ENCODE measurements at places on chromosomes 11 and 22.

GRCh38 chr11:61018059-61018458 lies 46.6 kb downstream of the CD6 start:
- no peak for DNase-seq

GRCh38 chr22:44847380-44847779 lies 95.0 kb downstream of the ARHGAP8 start:
- DNase-seq: no peak

DNA sequence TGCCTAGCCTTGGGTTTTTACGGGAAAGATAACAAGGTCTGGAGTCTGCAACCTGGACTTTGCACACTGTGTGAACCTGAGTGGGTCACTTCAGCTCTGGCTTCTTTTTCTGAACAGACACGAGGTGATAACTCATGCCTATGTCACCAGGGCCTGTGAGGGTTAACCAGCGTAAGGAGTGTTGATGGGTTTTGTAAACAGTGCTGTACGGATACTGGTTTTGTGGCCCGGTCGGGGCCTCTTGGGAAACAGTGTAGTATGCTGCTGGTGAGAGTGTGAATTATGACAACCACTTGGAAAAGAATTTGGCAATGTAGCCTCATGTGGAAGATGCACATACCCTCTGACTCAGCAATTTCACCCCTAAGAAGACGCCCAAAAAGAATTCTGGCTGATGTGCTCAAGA lies 266.8 kb downstream of the MN1 start:
- no peak for DNase-seq

DNA sequence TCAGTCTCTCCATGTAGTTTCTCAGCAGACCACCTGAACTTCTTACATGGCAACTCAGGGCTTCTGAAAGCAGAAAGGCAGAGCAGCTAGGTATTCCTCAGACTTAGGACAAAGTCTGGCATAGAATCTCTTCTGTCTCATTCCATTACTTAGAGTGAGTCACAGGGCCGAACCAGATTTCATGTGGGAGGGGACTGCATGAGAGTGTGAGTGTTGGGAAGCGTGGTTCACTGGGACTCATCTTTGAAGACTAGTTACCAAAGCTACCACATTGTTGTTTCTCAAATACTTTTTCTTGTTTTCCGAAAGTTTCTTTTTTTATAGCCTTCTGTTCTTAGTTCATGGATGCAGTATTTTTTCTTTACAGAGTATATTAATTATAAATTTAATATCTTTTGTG lies 36.1 kb upstream of the SCN3B start:
- no peak for DNase-seq

GRCh38 chr22:46737105-46737975 lies 712 bp downstream of the CERK start:
- peak; percentile 20 for DNase-seq

GRCh38 chr22:45594123-45594941 lies 77.3 kb upstream of the ATXN10 start:
- DNase-seq: no peak

GRCh38 chr22:38513063-38513462 lies 7.0 kb upstream of the DDX17 start:
- peak; percentile 2 for DNase-seq

DNA sequence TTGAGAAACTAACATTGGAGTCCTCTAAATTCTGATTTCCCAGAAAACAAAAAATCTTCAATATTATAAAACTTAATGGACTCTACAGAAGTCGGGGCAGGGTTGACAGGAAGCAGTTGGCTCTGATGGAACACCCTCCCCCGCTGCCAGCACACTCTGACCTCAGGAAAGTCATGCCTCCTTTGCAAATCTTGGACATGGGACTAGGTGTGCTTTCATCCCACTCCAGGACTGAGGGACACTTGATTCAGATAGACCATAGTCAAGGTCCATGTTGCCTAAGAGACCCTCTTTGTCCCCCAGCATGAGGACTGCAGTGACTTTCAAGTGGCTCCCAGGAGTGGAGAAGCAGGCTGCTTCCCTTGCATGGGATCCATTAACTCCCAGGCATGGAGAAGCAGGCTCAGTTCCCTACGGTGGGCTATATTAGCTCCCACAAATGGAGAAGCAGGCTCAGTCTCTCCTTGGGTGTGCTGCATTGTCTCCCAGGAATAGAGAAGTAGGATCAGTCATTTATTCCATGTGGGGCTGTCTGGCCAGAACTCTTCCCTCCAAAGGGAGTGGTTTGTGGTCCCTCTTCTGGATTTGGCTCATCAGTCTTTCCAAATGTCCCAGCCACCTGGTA lies 38.3 kb downstream of the C22orf31 start:
- DNase-seq: no peak

- no peak for DNase-seq
These were observed 324.3 kb upstream of the SYN3 start for GRCh38 chr22:33382436-33382835.

DNA sequence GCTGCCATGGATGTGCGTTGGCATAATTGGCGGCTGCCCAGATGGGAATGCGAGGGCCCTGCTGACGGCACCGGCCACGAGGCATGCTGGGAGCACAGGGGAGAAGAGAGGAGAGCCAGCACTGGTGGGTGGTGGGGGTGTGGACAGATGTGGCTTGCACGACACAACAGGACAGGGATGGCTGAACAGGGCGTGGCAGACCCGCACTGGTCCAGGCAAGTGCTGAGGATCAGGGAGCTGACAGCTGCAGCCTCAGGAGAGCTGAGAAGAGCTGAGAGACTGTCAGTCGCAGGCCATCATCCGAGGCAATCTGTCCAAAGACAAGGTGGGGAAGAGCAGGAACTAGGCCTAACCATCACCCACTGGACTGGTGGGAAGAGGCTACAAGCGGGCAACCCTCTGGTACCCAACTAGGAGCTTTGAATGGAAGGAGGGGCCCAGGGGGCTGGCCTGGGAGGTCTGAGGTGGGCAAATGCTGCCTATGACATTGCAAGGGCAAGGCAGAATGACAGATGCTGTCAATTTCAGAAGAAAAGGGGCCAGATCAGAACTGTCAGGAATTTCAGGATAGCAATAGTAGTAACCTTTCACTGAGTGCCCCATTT lies 2.4 kb downstream of the GNB1L start:
- no peak for DNase-seq

- DNase-seq: no peak
These were observed 34.6 kb downstream of the OSBPL5 start for GRCh38 chr11:3130269-3131071.

DNA sequence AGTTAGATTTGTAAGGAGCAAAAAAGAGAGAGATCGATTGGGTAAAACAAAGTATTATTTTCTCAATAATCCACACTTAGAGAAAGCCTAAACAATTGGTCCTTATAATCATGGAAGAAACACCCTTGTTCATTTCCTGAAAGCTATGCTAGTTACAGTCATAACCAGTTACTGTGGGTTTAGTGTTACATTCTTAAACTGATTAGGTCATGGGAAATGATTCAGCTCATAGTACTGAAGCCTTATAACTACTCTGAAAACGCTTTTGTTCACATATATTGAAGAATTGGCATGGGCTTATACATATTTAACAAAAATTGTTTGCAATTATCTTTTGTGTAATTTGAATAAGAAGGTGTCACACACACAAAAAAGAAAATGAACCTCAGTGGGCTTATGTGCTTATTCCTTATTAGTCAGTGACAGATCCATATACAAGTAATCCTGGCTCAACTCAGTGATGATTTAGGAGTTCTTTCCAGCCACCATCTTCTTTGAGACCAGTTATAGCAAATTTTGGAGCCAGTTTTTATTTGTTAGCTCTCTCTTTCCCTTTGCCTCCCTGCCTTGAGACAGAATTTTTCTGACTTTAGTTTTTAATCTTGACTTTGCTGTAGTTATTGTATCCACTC lies 198.5 kb upstream of the CTSC start:
- no peak for DNase-seq

GRCh38 chr11:67442504-67443404 lies 522 bp downstream of the CORO1B start:
- no peak for DNase-seq

- DNase-seq: no peak
These were observed 1349.8 kb upstream of the RAG2 start for GRCh38 chr11:37947821-37948220.

GRCh38 chr11:57776031-57776521 lies 14.5 kb downstream of the CTNND1 start:
- no peak for DNase-seq

DNA sequence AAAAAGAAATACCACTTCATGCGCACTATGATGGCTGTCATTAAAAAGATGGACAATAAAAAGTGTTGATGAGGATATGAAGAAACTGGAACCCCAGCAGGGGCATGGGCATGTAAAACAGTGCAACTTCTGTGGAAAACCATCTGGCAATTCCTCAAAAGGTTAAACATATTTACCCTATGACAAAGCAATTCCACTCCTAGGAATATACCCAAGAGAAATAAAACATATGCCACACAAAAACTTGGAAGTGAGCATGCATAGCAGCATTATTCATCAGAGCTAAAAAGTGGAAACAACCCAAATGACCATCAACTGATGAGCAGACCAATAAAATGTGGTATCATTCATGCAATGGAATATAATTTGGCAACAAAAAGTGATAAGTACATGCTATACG lies 50.1 kb downstream of the LRRC32 start:
- no peak for DNase-seq

DNA sequence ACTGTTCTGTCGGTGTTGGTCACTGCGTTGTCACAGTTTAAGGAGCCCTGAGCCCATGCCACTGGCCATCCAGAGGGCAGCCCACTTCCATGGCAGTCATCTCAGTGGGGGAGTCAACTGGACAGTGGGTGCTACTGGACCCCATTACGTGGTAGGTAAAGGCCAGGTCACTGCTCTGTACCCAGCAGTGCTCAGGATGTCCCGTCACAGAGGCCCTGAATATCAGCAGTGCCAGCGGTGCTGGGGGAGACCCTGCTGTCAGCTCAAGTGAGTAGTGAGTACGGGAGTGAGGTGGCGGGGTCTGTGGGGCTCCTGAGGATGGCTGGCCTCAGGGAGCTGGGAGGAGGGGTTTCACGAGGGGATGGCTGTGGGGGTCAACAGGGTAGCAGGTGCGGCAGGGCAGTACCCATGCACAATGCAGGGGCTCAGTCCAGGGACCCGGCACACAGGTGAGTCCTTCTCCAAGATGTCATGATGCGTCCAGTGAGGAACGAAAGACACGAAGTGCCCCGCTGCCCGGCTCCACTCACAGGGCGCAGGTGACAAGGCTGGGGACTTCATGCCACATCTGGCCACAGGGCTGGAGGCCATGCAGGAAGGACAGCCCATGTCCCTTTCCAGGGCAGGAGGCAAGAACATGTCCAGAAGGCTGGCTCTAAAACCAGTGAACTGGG lies 27.9 kb downstream of the CELSR1 start:
- DNase-seq: no peak

DNA sequence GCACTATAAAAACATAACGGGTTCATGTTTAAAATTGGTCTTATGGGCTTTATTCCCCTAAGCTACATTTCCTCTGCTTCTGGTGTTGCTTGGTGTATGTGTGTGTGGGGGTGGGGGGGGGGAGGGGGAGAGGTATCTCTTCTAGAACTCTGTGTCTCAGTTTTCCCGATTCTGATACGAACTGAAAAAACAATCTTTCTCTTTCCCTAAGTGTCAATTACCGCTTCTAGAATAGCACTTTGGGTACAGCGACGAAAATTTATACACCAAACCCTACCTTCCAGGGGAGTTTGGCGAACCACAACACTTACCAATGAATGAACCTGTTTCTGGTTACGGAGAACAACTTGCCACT lies 636 bp downstream of the NUP160 start:
- peak; percentile 12 for DNase-seq

GRCh38 chr11:118227865-118228785 lies 3.3 kb upstream of the JAML start:
- peak; percentile 89 for DNase-seq

- no peak for DNase-seq
These were observed at the start of gene BDNF for GRCh38 chr11:27700351-27701301. BDNF (minus strand) TSS chr11:27700455; CDS start chr11:27658564, 41,891 bp downstream.

Measured in AML-193 (cell line).